ENCODE measurements at places on chromosomes 1 and 21.

GRCh38 chr1:109619576-109620400 is at the start of the genes AMPD2 and GNAT2:
AMPD2 (plus strand) TSS chr1:109619837; CDS start chr1:109621176, 1,339 bp downstream.
GNAT2 (minus strand) TSS chr1:109619616; CDS start chr1:109612870, 6,746 bp downstream.
- DNase-seq = peak; percentile 52

GRCh38 chr21:44738621-44739020 is 27.2 kb upstream of the TSPEAR start:
- no peak for DNase-seq

- DNase-seq = no peak
Measured at GRCh38 chr1:172966844-172967540, 83.7 kb downstream of the TNFSF18 start.

DNA sequence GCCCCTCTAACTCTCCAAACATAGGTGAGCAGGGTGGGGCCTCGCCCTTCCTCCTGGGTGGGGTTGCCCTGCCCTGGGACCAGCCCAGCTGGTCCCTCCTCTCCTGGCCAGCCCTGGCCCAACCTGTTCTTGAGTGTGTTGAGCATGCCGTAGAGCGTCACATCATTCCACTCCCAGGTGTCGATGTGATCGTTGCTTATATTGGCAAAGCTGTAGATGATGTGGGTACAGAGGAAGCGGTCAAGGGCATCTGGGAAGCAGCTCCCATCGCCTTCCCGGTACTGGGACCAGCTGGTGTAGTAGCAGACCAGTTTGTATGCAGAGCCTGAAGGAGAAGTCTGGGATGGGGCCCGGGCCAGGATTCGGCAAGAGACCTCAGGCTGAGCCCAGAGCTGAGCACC is 1.4 kb downstream of the CHI3L1 start:
- DNase-seq = no peak
